ENCODE measurements at places on chromosomes 11 and 22.

DNA sequence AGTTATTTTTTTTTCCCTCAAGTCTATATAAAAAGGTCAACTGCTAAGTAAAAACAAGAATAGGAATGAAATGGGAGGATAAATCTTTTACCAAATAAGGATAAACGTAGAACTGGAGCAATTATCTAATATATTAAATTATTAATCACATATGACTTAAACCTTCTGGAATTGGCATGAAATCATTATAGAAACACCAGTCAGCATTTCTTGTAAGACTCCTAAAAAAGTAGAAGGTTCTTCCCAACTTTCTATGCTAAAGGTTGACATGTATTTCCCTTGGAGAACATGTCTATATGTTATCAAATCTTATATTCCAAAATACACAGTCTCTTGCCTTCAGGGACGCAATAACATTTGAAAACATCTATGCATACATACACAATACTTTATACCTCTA, 143.2 kb downstream of the SBF2 start:
- no peak for DNase-seq

DNA sequence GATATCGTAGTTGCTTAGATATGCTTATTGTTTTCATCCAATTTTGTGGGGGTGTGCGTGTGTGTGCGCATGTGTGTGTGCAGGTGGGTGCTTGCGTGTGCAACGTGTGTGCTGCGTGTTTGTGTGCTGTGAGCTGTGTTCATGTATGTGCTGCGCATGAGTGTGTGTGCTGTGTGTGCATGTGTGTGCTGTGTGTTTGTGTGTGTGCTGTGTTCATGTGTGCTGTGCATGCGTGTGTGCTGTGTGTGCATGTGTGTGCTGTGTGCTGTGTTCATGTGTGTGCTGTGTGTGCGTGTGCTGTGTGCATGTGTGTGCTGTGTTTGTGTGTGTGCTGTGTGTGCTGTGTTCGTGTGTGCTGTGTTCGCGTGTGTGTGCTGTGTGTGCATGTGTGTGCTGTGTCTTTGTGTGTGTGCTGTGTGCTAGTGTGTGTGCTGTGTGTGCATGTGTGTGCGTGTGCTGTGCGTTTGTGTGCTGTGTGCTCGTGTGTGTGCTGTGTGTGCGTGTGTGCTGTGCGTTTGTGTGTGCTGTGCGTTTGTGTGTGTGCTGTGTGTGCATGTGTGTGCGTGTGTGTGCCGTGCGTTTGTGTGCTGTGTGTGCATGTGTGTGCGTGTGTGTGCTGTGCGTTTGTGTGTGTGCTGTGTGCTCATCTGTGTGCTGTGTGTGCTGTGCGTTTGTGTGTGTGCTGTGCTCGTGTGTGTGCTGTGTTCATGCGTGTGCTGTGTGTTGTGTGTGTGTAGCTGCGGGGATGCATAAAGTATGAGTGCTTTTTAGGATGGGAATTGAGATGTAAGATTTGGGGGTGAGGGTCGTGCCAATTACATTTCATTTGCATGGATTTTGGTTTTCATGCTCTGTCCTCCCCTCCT, 7.6 kb downstream of the IGF2 start:
- DNase-seq = no peak

DNA sequence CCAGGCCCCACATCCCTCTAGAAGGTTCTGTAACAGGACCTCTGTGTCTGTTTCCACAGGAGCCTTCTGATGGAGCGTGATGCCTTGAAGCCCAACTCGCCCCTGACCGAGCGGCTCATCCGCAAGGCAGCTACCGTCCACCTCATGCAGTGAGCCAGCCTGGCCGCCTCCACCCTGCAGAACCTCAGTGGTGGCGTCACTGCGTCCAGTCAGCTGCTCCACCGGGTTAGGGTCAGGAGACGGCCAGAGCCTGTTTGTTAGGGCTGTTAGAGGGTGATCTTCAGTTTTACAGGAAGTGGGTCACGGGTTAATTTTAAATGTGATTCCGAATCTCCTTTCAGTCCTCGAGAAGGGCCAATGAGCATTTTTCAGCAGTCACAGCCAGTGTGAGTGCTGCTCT, 3.9 kb upstream of the GTSE1 start:
- no peak for DNase-seq

- DNase-seq = no peak
Measured at GRCh38 chr22:28917747-28918549, 34.6 kb downstream of the ZNRF3 start.

Data from activated T-cell treated with anti-CD3 and anti-CD28 coated beads, Interleukin-2, amount 50 U/mL, for 48 hours (primary cell).